Stimulated activated CD8-positive, alpha-beta memory T cell treated with anti-CD3 and anti-CD28 coated beads, Interleukin-15, amount 100 ng/mL, for 48 hours (primary cell): ENCODE measurements at places on chromosomes 12 and 14.

DNA sequence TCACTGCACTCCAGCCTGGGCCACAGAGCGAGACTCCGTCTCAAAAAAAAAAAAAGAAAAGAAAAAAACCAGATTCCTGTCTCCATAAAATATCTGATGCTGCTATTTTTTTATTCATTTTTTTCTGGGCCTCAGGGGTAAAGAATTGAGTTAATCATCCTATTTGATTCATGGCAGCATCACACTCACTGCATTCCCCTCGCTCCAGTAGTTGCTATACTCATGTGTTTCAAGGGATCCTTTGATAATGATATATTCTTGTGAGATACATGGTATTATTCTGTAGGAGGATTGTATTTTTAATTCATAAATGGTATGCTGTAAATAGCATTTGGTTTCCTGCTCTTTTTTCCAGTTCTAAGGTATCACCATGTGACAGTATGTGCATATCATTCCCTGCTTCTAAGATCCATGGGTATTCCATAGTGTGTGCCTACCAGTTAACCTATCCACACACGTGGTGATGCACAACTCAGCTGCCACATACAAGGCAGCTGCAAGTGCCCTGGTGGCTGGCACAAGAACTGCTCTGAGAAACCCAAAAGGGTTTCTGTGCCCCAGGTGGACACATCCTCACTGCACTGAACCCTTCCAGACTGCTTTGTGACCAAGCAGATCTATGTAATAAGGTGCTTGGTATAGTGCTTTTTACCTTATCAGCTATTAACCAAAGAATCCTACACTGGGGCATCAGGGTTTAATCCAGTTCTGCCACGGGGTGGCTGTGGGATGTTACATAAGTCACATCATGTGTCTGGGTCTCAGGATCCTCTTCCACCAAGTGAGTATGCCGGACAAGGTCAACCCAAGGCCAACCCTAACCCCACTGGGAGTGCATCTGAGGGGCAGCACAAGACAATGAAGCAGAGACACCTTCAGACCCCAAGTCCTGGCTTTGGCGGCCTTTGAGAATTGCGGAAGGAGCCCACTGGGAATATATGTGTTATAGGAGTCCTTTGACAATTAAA, 74.6 kb downstream of the ZFP36L1 start:
- no peak for DNase-seq

DNA sequence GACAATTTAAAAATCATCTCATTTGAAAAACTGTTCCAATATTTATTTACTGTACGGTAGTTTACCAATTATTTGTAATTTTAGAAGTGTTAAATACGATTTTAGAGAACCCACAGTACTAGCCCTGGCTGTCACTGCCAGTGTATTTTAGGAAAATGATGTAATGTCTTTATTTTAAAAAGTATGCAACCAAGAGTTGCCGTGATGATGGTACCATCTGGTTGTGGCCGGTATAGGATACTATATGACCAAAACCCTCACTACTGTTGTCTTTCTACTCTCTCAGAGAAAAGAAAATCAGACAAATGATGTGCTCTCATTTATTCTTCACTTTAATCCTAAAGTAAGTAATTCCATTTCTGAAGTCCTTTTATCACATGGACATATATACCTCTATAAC, 395.0 kb downstream of the FOXG1 start:
- DNase-seq = no peak

- DNase-seq = no peak
Observed at GRCh38 chr12:93526786-93527428, 45.6 kb upstream of the SOCS2 start.

GRCh38 chr12:19248929-19249602, 119.5 kb downstream of the PLEKHA5 start:
- no peak for DNase-seq

- DNase-seq = peak; percentile 65
Observed at GRCh38 chr12:49763006-49763591, 21.7 kb downstream of the TMBIM6 start.

DNA sequence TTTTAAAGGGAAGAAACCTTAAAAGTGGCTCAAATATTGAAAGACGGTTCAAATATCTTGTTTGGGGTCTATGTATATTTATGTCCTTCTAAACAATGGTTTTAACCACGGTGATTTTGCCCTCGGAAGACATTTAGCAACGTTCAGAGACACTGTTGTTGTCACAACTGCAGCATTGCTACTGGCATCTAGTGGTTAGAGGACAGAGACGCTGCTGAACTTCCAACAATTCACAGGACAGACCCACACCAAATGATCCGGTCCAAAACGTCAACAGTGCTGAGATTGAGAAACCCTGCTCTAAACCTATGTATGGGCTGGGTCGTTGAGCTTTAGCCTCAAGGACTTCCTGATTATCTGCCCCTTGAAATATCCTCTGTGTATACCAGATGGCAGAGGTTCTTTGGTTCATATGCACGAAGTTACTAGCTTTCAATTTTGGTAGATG, 1.7 kb downstream of the ANGEL1 start:
- no peak for DNase-seq

DNA sequence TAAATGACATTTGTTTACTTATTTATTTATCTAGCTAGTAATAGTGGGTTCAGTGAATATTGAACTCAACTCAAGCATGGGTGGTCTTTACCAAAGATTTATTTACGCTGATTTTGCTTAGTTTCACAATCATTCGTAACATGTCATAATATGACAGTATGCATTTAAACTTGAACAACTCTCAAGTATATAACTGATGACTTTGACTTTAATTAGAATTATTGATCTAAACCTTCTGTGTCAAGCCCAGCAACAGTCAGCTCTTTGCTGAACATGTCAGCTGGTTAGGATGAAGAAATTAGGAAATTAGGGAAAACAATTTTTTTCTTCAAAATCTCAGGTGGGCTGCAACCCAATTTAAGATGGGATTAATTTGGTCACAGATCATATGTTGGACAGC, 210.5 kb upstream of the G2E3 start:
- no peak for DNase-seq

- DNase-seq = no peak
Observed at GRCh38 chr12:19351346-19351745, 87.9 kb upstream of the AEBP2 start.

GRCh38 chr12:95763809-95764253, 26.7 kb downstream of the NTN4 start:
- no peak for DNase-seq

GRCh38 chr14:44803239-44803905, 158.4 kb downstream of the KLHL28 start:
- no peak for DNase-seq

DNA sequence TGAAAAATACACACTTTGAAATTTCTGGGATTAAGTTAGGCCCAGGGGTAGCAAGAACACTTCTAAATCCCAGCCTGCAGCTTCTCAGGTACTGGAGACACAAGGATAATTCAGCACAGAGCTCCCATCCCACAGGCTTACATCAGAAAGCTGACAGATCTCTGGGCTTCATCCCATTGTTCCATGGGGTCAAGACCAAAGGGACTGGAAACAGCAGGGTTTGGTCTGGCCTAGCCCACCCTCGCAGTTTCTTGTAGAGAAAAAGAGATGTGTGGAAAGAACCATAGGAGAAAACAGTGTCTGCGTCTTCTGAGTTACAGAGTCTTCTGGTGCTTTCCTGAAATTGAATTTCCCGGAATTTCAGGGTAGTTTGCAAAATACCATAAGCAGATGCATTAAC, 59.6 kb upstream of the RIC8B start:
- no peak for DNase-seq

GRCh38 chr12:77992760-77993159, 162.1 kb downstream of the NAV3 start:
- DNase-seq = no peak

GRCh38 chr12:51217133-51217967, 512 bp downstream of the POU6F1 start:
- DNase-seq = no peak

GRCh38 chr12:92063641-92064040, 82.0 kb downstream of the BTG1 start:
- no peak for DNase-seq

GRCh38 chr12:82870771-82871377, 184.2 kb downstream of the TMTC2 start:
- no peak for DNase-seq

GRCh38 chr12:72723732-72724131, 451.6 kb downstream of the TRHDE start:
- DNase-seq = no peak

DNA sequence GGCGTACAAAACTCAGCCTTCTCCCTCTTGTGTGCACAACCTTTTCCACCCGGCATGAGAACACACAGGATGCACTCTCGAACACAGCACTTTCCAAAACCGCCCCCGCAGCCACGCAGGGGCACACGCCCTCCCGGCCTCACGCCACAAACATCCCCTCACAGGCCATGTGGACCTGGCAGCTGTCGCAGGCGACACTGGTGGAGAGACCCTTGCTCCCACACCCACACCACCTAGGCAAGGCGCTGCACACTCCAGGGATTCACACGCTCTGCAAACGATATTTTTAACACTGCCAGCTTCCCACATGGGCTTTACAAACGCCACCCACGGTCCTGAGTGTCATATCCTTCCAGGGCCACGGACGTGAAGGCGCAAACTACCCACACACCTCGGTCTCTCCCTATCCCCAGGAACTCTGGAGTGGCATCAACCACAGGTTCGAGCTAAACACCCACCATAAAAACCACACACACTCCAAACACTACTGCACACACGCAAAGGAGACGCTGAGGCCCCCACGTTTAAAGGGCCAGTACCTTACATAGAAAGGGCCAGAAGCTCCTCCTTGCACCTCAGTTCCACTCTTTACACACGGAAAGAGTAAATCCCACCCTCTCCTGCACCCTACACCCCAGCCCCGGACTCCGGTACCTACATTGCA, 12.4 kb upstream of the ITGB7 start:
- DNase-seq = peak; percentile 79

DNA sequence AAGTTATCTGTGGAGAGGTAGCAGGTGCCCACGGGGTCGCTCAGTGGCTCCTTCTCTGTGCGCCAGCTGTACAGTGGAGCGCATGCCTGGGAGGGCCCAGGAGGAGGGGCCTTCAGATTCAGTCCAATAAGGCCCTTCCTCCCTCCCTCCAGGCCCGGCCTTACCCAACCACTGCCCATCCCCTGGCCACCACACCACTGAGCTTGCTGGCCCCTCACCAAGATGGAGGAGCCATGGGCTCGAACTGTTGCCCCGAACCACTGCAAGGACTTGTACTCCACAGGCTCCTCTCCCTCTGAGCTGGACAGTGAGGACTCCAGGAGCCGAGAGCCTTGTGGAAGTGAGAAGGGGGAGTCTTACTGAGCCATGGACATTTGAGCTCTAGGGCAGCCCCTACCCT, 9.8 kb downstream of the ITGA5 start:
- no peak for DNase-seq

DNA sequence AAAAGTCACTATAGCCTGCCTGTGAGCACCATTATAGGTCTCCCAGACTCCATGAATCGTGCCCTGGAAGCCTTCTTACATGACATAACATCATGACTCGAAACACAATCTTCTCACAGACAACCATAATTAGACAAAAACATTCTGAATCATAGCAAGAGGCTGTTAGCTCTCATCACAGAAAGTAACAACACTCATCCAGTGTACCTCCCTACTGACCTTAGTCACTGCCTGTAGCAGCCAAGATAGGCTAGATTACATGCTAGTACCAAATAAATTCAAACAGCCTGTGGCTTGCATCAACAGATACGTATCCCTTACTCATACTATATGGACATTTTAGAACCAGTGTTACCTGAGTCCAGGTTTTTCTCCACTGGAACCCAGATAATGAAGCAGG, 663.8 kb upstream of the FOXG1 start:
- DNase-seq = no peak

- no peak for DNase-seq
Observed at GRCh38 chr12:124829708-124830304, 33.9 kb downstream of the SCARB1 start.

GRCh38 chr14:91372671-91373495, 44.7 kb downstream of the CCDC88C start:
- no peak for DNase-seq

DNA sequence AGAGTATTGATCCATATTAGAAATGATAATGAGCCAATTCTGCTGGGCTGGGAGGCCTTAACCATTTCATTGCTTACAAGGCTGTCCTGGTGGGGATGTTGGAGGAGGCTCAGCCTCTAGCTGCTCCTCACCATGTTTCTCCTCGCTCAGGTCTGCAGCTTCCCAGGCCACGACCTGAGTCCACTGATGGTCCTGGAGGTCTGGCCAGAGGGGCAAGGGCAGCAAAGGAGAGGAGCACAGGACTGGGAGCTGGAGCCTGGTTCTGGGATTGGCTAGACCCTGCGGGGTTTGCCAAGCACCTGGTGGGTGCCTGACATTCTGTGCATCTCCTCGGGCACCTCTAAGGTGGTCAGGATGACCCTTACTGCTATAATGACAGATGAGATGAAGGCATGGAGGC, 92.6 kb downstream of the KIF26A start:
- DNase-seq = no peak

- DNase-seq = peak; percentile 6
Observed at GRCh38 chr14:34981743-34982420, 910 bp upstream of the SRP54 start.

DNA sequence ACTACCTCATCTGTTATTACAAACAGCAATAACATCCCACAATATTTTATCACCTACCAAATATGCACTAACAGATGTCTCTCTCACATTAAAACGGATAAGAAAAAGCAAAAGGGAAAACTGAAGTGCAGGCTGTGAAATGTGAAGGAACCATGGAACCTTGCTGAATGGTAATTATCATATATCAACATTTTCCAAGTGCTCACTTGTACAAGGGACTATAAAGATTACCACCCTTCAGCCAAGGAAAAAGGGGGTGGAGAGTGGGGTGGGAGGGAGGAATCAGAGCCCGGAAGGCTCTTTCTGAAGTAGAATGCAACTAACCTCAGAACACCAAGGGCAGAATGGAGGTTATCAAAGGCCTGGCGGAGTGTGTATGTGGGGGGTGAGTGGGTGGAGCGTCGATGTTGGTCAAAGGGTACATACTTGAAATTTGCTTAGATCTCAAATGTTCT, 1.2 kb downstream of the SNX6 start:
- peak; percentile 5 for DNase-seq

GRCh38 chr12:90295858-90296257, 587.2 kb upstream of the ATP2B1 start:
- DNase-seq = no peak

- no peak for DNase-seq
Observed at GRCh38 chr14:68668028-68668427, 124.8 kb downstream of the ZFP36L1 start.

DNA sequence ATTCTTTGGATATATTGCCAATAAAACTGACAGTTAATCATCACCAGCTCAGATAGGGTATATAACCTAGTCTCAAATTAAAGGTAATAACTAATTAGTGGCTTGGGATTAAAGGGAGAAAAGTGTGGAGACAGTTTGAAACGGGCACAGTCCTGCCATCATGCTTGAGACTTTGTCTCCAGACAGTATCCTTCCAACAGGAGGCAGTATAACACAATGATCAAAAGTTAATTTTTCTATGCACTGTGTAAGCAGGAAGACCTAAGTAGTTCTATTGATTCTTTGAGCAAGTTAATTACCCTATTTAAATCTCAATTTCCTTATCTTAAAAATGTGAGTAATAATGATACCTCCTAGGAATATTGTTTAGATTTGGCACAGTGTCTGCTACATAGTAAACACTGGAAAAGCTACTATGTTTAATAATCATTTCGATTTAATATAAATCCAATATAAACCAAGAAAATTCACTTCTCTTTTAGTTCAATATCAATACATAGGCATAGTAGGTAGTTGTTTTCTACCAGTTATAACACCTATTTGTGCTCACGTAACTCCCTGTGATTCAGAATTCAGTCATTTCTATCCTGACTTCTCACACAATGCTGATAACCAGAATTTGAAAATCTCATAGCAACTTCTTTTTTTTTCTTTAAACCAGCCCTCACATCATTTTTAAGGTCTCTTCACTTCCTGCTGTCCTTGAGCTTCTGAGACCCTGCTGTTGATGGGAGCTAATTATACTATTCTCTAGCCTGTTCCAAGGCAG, 53.7 kb downstream of the GALNT4 start:
- DNase-seq = no peak
